Left kidney (tissue), 8 donors: ENCODE measurements at places on chromosomes 7 and 10.
A peak's percentile ranks its signal among the peaks of the same experiment; 100 is the strongest.

DNA sequence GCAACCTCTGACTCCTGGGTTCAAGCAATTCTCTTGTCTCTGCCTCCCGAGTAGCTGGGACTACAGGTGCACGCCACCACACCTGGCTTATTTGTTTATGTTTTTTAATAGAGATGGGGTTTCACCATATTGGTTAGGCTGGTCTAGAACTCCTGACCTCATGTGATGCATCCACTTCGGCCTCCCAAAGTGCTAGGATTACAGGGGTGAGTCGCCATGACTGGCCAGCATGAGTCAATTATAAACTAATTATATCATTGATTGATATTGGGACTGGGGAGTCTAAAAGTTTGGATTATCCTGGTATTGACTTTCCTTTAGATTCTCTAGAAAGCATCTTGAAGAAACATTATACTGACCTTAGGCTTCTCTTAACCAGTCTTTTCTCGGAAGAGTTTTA, 73.9 kb upstream of the CCNY start:
- DNase-seq: no peak

DNA sequence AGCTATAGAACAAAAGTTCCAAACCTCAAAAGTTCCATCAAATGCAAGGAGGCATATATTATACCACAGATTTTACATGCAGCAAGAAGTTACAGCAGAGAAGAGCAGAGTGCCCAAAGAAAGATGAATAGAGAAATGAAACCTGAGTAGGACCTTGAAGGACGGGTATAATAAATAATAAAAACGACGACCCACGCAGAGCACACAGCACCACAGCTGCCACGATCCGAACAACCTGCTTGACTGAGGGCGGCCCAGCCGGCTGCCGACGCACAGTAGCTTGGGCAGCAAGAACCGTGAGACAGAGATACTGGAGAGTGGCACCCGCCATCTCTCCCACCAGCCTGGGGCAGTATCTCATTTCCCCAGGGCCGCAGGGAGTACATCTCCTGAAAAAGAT, 79.0 kb downstream of the HIPK2 start:
- DNase-seq: no peak

DNA sequence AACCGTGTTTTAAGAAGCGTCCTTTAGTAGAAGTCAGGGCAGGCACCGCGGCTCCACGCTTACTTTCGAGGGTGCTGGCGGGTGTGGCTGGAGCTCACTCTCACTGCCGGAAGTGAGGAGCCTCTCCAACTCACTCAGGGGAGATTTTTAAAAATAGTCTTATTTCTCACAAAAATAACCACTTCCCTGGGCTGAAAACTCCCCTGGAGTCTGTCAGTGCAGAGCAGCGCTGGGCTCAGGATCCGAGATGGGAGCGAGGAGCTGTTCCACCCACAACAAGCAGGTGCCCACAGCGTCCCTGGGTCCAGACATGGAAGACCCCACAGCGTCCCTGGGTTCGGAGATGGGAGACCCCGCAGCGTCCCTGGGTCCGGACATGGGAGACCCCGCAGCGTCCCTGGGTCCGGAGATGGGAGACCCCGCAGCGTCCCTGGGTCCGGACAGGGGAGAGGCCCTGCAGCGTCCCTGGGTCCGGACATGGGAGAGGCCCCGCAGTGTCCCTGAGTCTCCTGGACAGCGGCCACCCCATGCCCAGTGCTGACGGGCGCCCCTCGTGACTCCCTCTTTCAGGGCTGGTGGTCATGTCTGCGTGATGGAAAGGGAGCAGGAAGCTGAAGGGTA, 51.2 kb downstream of the VIPR2 start:
- no peak for DNase-seq

GRCh38 chr10:111177379-111177778, 100.5 kb downstream of the ADRA2A start:
- DNase-seq: no peak

GRCh38 chr7:81256991-81257390, 338.1 kb upstream of the SEMA3C start:
- peak; percentile 17 for DNase-seq

GRCh38 chr10:90161-90560, 41.1 kb upstream of the TUBB8 start:
- DNase-seq: no peak

DNA sequence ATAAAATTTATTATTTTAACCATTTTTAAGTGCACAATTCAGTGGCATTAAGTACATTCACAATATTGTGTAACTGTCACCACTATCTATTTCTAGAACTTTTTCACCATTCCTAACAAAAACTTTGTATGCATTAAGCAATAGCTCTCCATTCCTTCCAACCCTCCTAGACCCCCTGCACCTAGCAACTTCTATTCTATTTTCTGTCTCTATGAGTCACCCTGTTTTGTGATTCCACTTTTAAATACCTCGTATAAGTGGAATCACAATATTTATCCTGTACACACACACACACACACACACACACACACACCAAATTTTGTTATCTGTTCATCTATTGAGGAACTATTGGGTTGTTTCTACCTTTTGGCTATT, 89.2 kb downstream of the ARID5B start:
- DNase-seq: no peak

- no peak for DNase-seq
These were observed 319.7 kb upstream of the SP4 start for GRCh38 chr7:21108182-21108581.

GRCh38 chr10:85831422-85831821, 535.2 kb downstream of the GRID1 start:
- no peak for DNase-seq

GRCh38 chr10:89523274-89523673, 12.1 kb downstream of the SLC16A12 start:
- DNase-seq: no peak

DNA sequence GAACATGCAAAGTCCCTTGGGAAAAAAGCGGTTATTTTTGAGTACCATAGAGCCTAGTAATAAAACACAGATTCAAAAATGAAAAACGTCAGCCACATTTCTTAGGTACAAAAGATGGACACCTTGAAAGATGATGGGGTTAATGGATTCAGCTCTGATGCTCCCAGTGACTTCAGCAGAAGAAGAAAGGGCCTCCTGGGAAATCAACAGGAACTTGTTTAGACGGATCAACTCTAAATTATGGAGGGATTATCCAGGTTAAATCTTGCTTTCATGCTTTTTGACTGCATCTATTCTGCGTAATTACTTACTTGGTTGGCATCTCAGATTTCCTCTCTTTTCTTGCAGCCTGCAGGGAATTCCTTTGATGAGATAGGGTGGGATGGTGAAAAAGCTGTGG, 82.5 kb downstream of the TMEM178B start:
- DNase-seq: no peak

DNA sequence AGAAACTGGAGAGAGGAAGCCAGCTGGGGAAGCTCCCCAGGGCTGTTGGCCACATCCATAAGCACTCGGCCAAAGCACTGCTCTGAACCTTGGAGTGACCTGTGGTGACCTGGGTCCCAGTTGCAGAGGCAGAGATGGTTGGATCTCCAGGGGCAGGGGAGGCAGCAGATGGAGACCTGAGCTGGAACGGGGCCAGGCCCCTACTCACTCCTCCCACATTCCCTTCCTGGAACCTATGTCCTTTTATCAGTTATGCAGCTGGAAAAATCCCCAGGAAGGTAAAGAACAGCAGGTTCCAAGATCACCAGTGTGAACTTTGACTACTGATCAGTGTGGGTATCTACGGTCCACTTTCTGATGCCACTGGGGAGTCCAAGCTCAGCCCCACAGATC, 9.6 kb upstream of the PNLIPRP2 start:
- no peak for DNase-seq

DNA sequence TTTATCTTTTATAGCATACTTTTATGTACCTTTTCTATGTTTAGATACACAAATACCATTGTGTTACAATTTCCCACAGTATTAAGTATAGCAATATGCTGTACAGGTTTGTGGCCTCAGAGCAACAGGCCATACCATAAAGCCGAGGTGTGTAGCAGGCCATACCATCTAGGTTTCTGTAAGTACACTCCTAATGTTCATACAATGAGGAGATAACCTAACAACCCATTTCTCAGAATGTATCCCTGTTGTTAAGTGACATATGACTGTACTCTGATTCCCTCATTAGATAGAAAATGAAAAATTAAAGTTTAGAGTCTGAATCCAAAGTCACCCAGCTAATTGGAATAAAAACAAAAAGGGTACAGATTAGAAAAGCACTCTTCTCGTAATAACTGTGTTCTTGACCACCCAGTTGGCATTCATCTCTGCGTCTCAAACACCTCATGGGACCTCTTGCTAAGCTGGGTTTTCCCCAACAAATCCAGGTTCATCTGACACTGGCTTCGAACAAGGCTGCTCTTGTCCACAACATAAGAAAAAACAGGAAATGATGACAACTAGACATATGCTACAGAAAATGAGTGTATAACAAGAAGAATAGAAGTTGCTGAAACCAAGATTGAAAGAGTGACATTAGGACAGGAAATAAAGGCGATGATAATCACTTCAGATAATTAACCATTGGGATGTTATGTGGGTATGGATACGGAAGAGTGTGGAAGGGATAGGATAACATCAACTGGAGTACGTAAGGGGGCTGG, 1.4 kb downstream of the NDUFB8 start:
- no peak for DNase-seq

DNA sequence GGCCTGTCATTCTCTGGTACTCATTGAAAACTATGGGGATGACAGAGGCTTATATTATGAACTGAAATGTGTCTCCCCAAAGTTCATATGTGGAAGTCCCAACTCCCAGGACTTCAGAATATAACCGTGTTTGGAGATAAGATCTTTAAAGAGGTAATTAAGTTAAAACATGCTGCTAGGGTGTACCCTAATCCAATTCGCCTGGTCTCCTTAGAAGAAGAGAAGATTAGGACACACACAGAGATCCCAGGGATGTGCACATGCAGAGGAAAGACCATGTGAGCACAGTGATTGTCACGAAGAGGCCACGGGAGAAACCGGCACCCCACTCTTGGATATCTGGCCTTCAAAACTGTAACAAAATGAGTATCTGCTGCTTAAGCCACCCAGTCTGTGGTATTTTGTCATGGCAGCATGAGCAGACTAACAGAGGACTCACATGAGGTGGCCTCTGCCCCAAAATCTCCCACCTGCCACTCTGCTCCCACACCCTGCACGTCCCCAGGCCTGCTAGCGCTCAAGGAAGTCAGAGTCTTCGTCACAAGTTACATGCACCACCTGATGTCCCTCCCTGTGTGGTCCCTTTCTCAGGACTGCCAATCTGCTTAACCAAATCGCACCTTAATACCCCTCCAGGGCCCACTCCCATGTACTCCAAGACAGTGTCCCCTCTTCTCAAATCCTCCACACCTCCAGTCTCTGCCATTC, 26.8 kb downstream of the PLAC9 start:
- DNase-seq: no peak

DNA sequence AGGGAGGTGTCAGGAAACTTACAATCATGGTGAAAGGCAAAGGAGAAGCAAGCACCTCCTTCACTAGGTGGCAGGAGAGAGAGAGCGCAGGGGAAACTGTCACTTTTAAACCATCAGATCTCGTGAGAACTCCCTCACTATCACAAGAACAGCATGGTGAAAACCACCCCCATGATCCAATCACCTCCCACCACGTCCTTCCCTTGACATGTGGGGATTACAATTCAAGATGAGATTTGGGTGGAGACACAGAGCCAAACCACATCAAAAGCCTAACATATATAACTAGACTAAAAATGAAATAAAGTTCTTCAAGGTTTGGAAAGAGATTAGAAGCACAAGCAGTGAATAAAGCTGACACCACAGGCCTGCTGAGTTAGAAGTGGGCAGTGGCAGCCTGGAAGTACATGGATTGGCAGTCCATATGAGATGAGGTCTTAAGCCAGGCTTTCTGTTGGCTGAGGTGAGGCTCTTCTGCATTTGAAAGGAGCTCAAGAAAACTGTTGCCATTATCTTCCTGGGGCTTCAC, 96.4 kb upstream of the MDFIC start:
- DNase-seq: no peak

DNA sequence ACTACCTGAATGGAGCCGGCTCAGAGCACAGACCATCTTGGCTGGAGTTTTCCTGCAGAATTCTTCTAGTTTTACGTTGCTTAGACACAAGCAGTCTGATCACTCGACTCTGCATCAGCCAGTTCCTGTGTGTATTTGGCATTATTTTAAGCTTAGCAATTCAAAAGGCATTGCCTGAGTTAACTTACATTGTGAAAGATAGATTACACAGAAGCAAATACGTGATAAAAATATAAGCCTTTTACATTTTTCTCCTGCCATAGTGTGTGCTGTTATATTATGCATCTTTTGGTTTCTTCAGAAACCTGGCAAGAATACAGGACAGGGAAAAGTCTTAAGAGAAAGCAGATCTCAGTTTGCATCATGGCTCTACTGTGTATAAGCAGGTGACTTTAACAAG, 98.1 kb downstream of the LRRC4 start:
- DNase-seq: no peak

DNA sequence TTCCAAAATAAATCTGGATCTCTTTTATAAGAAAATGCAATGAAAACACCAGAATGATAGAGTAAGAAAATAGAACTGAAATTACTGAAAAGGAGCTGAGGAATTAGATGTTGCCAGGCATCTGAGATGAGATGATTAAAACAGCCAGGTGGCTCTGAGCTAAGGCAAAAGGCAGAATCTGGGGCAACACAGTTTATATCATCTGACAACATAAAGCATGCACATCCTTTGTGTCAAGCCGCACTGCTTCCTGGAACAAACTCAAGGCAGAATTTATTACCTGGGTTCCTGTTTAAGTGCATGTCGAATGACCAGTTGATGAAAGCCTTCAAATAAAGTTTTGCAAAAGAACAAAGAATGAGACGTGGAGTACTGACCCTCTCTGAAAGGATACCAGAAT, 247.0 kb downstream of the SNX10 start:
- DNase-seq: no peak

DNA sequence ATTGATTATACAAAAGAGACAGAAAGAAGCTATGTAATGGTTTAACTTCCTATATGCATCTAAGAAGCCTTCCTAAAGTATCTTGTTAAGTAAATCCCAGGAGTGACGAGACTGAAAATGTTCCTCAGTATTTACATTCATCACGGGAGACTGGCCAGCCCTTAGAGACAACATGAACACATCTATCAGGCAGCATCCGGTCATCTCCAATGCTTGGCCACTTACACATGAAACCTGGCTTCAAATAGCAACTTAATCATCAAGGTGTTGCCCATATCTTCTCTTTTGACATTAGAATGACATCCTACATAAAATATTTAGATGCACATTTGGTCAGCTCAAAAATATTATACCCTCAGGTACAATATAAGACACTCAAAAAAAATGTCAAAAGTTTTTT, 33.8 kb downstream of the ERCC6 start:
- no peak for DNase-seq

- DNase-seq: no peak
These were observed 44.9 kb downstream of the SPDYE5 start for GRCh38 chr7:75536940-75537538.

DNA sequence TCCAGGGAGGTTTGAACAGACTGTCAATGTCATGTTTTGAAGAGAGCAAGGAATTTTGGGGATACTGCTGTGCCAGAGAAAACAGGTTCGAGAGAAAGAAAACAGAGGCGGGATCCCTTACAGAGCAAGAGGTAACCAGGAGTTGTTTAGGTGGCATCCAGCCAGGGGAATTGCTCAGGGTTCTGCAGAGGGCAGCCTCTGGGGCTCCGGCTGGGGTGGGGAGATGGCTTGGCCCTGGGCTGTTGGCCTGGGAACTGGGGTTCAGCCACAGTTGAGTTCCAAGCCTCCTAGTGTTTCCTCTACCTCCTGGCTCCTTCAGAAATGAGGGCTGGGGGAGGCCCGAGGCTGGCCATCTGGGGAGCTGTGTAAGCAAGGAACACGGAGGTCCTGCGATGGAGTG, 68.0 kb downstream of the CAMK1D start:
- DNase-seq: no peak

- DNase-seq: no peak
These were observed 96.6 kb downstream of the UNCX start for GRCh38 chr7:1329261-1329660.

- peak; percentile 67 for DNase-seq
These were observed 46.5 kb downstream of the MCU start for GRCh38 chr10:72738486-72738885.
